ENCODE measurements at places on chromosomes 2 and 18.

DNA sequence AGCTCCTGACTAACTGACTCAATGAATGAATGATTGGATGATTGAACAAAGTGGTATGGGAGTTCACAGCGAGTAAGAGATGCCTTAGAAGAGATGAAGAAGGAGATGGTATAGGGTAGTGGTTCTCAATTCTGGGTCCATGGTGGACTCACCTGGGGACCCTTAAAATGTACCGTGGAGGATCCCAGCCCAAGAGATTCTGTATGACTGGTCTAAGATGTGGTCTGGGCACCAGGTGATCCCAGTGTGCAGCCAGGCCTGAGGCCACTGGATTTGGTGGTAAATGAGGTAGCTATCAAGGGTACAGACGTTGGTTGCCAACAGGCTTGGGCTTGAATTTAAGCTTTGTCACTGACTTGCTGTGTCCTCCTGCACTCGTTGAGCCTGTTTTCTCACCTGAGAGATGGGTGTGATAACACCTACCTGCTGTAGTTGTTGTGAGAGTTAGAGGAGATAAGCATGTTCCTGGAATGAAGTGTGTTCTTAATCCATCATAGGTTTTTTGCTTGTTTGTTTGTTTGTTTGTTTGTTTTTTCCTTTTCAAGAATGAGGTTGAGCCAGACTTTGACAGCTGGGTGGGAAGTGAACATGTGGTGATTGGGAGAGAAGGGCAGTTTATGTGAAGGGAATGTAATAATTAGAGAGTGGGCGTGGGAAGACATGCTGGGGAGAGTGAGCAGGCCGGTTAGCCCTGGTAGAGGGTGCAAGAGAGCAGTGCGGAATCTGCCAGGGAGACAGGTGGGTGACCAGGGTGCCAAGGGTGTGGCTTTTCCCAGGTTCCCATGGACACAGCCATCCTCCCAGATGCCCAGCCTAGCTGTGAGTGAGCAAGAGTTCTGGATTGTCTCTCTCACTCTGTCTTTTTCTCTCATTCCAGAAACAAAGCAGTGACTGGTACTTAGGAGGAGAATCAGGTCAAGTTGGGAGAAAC is 31.4 kb upstream of the IL1B start:
- DNase-seq = no peak

GRCh38 chr18:40875101-40875615 is 1079.9 kb upstream of the PIK3C3 start:
- DNase-seq = no peak

DNA sequence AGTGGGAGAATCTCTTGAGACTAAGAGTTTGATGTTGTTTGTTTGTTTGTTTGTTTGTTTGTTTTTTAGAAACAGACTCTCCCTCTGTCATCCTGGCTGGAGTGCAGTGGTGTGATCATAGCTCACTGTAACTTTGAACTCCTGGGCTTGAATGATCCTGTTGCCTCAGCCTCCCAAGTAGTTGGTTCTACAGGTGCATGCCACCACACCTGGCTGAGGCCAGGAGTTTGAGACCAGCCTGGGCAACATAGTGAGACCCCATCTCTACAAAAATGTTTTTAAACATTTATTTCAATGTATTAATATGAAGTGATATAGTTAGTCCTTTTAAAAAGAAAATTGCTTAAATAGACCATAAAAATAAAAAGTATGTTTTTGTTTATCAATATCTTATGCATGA is 35.6 kb downstream of the MAP3K19 start:
- DNase-seq = no peak

DNA sequence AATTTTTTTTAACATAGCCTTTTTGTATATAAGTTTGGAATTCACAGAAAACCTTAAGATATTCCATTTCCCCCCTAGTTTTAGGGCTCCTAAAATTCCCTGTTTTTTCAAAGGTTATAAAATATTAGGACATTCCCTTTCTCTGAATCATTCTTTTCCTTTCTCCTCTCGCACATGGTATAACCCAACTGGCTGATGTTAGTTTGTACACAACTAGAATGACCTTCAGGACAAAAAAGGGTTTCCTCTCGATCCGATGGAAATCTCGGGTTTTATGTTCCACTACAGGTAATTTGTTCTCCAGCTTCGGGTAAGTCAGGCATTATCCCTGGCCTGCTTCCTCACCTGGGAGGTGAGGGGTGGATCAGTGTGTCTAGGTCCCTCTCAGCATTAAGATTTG is 215.1 kb downstream of the LDLRAD4 start:
- DNase-seq = no peak

DNA sequence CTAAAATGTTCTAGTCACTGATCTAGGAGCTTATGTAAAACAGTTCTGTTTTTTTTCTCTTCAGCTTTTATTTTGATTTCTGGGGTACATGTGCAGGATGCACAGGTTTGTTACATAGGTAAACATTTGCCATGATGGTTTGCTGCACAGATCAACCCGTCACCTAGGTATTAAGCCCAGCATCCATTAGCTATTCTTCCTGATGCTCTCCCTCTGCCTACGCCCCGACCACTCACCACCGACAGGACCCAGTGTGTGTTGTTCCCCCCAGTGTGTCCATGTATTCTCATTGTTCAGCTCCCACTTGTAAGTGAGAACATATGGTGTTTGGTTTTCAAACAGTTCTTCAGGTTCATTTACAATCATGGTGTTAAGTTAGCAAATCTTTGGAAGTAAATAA is 84.8 kb upstream of the PROKR1 start:
- no peak for DNase-seq

GRCh38 chr2:100957996-100958653 is 44.0 kb upstream of the RPL31 start:
- DNase-seq = no peak

GRCh38 chr2:17479875-17480274 is 38.4 kb downstream of the RAD51AP2 start:
- no peak for DNase-seq

DNA sequence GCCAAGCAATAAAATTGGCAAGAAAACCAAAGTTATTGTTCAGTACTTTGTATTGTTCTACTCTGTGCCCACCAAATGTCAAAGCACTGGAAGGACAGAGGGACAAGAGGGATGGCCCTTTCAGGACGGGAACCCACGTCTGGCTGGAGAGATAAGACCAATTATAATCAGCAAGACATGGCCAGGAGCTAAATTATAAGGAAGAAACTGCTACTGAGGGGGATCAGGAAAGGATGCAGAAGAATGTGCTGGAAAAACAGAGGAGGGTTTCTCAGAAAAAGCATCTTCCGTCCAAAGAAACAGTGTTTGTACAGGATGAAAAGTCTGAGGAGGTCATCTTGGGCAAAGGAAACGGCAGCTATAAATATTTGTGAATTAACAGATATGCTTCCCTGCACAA is 46.4 kb upstream of the NARS1 start:
- no peak for DNase-seq

GRCh38 chr2:22912398-22912797 is 472.6 kb upstream of the KLHL29 start:
- DNase-seq = no peak

DNA sequence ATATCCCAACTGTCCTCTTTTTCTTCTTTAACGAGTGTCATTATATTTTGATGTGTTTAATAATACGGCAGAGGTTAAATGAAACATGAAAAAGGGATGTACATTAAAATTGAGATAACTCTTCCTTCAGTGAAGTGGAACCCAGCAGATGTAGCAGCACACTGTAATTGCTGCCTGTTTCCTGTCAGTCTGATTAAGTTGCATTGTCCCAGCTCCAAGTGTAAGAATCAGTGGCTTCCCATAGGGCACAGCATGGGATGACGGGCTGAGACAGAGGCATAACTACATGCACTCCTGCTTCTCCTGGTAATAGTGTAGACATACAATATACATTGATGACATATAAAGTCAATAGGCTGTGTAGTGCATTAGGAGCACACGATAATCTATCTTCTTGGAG is 175.8 kb upstream of the TCF4 start:
- DNase-seq = no peak

DNA sequence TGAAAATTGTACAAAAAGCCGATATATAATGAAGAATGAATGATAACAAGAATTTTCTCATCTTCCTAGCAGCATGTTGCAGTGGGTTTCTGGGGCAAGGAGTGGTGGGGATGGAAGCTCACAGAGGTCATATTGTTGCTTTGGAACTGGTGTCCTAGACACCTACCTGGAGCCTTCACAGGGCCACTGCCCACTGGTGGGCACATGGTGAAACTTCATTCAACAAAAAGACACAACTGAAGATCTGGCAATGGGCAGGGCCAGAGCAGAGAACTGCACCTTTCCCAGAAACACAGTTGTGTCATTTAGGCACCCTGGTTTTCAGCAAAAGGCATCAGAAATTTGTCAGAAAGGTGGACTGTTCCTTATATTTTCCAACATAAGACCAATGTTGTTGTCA is 115.3 kb downstream of the FHOD3 start:
- no peak for DNase-seq

- no peak for DNase-seq
These were observed 1.7 kb downstream of the ROCK2 start for GRCh38 chr2:11342551-11343367.

DNA sequence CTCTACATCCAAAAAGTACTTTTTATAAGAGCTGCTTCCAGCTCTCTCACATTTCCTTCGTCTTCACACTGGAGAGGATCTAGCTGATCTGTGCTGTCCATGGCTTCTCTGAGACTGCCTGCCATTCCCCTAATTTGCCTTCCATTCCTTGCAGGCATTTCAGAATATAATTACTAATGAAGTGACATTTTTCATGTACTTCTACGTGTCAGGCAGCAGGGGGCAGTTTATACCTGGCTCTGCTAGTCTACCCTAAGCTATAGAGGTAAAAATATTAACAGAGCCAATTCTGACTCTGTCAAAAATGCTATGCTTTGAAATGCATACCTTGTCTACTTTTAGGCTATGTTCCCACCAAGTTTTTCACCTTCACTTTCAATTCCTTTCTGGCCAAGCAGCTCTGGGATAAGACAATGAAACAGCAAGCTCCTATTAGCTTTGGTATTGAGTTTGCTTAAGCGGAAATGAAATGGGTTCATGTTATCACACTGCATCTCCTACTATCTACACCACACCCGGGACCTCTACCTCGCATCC is 81.9 kb downstream of the MEP1B start:
- DNase-seq = no peak

DNA sequence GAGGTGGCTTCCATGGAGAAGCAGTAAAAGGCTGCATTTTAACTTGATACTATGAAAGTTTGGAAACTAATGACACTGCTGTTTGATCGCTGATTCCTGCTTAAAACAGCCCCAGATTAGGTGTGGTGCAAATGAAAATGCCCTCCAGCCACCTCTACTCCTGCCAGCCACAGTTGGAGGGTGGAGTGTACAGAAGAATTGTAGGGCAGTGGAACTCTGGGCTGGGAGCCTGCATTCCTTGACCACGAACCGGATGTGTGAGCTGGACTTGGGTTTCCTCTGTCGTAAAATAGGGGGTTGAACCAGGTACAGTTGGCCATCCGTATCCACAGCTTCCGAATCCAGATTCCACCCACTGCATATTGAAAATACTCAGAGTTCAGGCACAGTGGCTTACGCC is 84.6 kb upstream of the RFX8 start:
- no peak for DNase-seq

DNA sequence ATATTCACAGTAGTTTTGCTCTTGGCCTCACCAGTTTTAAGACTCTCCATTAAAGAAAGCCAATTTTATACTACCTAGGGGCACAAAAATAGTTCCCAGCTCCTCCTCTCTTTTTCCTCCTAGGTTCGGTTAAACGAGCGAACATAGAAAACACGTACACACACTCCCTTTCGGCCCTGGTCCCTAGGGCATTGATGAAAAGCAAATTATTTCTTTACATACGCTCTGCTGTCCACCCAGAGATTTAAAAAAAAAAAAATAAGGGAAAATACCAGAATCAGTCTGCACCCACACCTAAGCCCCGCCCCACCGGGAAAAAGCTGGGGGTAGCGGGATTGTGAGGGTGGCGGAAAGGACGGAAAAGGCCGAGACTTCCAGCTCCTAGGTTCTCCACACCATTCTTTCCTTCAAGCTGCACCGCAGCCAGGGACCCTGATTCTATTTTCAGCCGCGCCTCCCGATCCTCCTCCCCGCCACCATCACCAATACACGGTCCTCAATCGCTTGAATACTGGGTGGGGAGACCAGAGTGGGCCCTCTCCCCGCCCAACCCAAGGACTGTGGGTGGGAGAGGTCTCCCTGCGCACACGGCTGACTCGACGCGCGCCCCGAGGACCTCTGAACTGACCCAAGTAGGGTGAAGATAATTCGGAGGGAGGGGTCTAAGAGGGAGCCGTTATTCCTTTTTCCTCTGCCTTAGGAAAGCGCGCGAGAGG is 769 bp downstream of the ATF2 start:
- no peak for DNase-seq

- DNase-seq = no peak
These were observed 6.6 kb upstream of the KLHL23 start for GRCh38 chr2:169727065-169727464.

DNA sequence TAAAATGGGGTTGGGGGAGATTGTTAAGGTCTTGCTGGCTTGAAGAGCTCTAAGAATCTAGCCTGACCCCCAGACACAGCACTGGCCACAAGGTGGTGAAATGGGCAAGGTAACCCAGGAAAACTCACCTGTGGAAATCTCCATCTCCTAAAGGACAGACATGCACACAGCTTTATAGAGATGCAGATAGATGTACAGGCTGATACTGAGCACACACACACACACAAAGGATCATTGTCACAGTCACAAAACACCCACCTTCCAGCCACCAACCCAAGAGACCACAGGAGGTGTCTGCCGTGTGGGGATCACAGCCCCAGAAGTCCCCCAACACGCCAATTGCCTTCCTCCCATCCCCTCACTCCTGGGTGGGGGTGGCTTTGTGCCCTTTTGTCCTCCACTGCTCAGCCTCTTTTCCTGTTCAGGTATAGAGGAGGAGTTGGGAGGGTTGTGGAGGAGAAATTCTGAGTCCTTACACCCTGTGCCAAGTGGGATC is 3.2 kb upstream of the CYP26B1 start:
- no peak for DNase-seq

DNA sequence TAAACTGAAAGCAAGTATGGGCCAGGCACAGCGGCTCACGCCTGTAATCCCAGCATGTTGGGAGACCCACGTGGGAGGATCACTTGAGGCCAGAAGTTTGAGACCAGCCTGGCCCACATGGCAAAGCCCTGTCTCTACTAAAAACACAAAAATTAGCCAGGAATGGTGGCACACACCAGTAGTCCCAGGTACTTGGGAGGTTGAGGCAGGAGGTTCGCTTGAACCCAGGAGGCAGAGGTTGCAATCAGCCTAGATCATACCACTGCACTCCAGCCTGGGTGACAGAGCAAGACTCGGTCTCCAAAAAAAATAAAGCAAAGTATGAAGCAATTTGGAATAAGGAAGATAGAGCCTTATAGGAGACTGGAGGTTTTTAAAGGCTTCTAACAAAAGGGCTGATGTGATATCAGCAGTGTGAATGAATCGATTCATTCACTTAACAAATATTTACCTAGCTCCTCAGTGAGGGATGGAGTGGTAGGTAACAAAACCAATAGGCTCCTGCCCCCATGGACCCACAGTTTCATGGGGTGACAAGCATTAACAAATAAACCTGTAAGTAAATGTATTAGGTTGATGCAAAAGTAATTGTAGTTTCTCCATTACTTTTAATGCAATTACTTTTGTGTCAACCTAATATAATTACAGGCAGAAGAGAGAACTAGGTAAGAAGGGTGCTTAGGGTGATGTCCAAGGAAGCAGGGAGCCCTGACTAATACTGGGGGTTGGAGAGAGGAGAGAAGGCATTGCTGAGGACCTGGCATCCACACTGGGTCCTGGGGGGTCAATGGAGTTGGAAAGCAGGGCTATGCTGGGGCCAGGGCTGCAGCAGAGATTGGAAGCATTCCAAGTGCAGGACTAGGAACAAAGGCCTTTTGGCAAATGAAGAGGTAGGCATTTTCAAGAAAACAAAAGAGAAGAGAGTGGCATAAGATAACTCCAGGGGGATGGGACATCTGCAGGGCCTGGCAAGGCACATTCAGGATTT is 195.4 kb upstream of the ARL4C start:
- no peak for DNase-seq
